ENCODE measurements at places on chromosomes 7 and 10.

DNA sequence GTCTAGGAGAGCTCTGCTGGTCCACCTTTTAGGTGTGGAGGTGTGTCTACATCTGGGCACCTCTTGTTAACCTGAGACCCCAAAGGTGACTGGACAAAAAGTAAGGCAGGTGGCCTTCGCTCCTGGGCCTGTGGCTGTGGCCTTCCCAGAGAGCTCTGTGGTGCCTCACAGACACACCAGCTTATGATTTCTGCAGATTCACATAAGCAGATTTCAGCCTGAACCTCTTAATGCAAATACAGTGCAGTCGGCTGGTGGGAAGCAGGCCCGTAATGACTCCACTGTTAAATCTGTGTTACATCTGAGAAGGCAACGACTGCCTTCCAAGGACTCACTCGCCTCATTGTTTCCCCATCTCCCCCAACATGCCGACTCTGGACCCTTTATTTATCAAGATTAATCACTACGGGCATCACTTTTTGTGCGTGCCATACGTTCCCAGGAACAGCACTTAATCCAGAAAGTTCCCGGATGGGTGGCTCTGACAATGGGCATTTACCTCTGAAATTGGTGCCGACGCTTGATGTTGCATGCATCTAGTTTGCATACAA lies 119.8 kb downstream of the EBF3 start:
- no peak for DNase-seq

DNA sequence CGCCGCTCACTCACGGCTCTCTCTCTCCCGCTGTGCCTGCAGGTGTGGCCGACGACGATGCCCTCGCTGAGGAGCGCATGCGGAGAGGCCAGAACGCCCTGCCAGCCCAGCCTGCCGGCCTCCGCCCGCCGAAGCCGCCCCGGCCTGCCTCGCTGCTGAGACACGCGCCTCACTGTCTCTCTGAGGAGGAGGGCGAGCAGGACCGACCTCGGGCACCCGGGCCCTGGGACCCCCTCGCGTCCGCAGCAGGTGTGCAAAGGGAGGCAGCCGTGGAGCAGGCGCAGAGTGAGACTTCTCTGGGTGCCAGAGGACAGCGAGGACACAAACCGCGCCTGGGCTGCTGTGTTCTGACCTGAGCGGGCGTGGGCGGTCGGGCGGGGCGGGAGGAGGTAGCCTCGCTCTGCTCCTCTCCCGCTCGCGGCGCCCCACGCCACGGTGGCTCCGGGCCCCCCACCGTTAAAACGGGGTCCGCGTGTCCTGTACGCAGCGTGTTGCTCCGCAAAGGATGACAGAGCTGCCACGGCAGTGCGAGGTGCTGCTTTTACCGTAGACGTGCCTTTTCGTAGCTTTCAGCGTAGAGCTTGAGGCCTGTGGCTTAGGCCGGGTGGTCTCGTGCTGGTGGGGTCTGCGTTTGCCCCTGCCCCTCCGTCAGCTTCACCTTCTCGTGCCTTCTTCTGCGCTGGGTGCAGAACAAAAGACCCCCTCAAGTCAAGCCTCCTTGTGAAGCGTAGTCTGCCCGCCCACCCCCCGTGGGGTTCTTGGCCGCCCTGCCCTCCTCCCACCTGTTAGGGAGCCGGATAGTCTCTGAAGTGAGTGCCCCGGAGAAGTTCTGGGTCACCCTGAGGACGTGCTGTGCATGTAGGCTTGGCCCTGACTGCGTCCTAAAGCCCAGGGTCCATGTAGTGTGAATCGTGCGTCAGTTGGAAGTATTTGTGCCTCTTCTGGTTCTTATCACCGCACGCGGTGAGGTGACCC lies 73.2 kb downstream of the DNAJB6 start:
- DNase-seq, result peak; percentile 82

GRCh38 chr10:110919971-110920881 lies 822 bp downstream of the SHOC2 start:
- no peak for DNase-seq

DNA sequence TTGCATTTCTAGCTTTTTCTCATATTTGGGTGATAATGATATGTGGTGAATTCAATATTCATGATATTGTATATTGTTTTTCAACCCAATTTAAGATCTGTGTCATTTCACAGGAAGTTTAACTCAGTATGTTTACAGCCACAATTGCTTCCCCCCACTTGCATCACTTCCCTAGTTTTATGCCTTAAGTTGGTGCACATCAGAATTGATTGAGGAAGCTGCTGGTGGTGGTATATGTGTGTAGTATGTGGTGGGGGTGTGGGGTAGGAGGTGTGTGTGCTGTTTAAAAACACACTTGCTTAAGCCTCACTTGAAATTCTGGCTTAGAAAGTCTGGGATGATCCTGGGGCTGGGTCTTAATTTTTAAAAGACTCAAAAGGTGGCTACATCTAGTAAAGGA lies 245.1 kb upstream of the AOAH start:
- DNase-seq, result no peak

DNA sequence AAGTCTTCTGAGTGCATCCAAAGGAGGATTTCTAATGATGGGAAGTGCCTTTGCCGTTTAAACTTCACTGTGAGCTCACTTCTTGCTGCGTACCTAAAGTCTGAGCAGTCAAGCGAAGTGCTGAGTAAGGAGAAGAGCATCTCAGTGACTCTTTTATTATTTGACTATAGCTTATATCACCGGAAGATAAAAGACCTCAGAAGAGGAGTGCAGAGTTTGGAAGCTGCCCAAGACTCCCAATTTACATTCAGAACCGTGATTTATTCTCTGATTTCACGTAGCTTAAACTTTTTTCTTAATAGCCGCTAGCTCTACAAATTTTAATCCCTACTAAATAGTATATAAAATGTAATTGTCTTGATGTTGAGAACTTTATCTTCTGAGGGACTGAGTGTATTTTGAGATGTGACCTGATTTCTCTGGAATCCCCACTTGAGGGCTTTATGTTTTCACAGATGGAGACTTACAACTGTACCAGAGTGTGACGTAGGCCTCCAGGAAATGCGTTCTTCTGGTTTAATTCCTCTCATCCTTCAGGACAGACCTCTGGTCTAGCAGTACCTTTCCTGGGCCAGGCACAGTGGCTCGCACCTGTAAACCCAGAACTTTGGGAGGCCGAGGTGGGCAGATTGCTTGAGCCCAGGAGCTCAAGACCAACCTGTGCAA lies 51.1 kb downstream of the CAMK1D start:
- no peak for DNase-seq

DNA sequence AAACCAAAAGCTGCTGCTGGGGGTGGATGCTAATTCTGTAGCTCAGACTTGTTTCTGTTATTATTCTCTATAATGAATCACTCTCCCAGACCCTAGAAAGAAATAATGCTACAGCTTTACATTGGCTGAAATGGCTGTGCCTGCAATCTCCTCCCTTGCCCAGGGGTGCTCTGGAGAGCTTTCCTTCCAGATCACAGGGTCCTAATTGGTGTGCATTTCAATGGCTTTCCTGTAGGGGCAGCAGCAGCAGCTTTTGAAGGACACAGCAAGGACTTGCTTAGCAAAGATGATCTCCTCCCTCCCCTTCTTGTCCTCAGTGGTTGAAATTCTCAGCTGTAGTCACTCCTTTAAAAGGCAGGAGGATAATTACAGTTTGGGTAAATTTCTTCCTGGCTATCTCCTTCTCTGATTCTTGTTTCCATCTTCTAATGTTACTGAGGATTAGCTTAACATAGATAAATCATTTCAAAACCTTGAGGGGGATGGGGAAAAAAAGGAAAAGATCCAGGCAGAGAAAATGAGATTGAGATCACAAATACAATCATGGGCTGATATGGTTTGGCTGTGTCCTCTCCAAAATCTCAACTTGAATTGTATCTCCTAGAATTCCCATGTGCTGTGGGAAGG lies 120.2 kb upstream of the CTTNBP2 start:
- DNase-seq, result no peak

- DNase-seq, result no peak
Measured at GRCh38 chr7:128209229-128210035, 31.6 kb upstream of the LEP start.

GRCh38 chr7:117034851-117035464 lies 81.7 kb downstream of the ST7 start:
- DNase-seq, result no peak

DNA sequence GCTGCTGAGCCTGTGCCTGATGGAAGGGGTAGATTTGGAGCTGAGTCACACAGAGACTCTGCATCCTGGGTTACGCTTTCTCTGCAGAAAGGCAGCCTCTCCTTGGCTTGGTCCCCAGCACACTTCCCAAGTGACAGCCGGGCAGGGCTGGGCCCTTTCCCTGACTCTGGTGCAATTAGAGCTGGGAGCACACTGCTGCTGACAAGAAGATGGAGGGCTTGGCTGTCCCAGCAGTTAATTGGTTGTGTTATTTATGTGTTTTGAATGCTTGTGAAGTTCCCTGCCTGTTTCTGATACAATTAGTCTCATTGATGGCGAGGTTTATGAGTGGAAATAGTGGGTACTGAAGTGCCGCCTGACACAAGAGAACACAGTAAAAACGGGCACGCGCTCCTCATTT lies 123.6 kb downstream of the TCERG1L start:
- DNase-seq, result no peak

- DNase-seq, result no peak
Measured at GRCh38 chr10:105986912-105987635, 1177.4 kb downstream of the SORCS1 start.

GRCh38 chr10:44287408-44287807 lies 97.5 kb downstream of the CXCL12 start:
- DNase-seq, result no peak

- no peak for DNase-seq
Measured at GRCh38 chr7:22275661-22276060, 81.3 kb downstream of the RAPGEF5 start.

GRCh38 chr7:150443793-150444540 lies 6.5 kb upstream of the GIMAP8 start:
- DNase-seq, result peak; percentile 81

- DNase-seq, result no peak
Measured at GRCh38 chr10:10881117-10881813, 136.4 kb upstream of the CELF2 start.

- DNase-seq, result no peak
Measured at GRCh38 chr7:92916770-92917224, 80.4 kb upstream of the CDK6 start.
